NCI-H2029 (cell line): ENCODE measurements at places on chromosomes 7 and 10.
A peak's percentile ranks its signal among the peaks of the same experiment; 100 is the strongest.

- DNase-seq: peak; percentile 68
Measured at GRCh38 chr10:3963191-3963673, 178.2 kb upstream of the KLF6 start.

- DNase-seq: peak; percentile 76
Measured at GRCh38 chr7:141231018-141231792, 157.3 kb downstream of the TMEM178B start.

GRCh38 chr10:77351386-77351785 lies 286.2 kb downstream of the KCNMA1 start:
- no peak for DNase-seq

DNA sequence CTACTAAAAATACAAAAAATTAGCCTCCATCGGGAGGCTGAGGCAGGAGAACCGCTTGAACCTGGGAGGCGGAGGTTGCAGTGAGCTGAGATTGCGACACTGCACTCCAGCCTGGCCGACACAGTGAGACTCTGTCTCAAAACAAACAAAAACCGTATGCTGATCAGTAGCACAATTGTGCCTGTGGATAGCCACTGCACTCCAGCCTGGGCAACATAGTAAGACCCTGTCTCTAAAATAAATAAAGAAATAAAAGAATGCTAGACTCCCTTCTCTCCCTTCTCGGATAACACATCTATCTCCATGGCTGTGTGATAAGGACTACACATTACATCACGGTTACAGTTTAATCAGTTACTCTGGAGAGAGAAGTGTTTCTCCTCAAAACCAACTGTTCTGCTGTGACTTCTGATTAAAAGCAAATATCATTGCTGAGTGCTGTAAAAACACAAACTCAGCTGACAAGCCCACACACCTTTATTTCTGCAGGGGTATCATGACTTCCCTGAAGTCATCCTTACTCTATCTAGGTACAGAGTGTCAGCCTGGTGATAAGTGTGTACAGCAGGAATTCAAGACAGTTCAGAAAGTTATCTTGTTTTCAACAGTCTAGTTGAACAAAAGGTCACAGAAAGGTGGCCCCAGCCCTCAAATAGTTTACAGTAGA lies 5.3 kb upstream of the ARHGAP19 start:
- no peak for DNase-seq

- DNase-seq: no peak
Measured at GRCh38 chr10:21146436-21146789, 249.3 kb upstream of the NEBL start.

DNA sequence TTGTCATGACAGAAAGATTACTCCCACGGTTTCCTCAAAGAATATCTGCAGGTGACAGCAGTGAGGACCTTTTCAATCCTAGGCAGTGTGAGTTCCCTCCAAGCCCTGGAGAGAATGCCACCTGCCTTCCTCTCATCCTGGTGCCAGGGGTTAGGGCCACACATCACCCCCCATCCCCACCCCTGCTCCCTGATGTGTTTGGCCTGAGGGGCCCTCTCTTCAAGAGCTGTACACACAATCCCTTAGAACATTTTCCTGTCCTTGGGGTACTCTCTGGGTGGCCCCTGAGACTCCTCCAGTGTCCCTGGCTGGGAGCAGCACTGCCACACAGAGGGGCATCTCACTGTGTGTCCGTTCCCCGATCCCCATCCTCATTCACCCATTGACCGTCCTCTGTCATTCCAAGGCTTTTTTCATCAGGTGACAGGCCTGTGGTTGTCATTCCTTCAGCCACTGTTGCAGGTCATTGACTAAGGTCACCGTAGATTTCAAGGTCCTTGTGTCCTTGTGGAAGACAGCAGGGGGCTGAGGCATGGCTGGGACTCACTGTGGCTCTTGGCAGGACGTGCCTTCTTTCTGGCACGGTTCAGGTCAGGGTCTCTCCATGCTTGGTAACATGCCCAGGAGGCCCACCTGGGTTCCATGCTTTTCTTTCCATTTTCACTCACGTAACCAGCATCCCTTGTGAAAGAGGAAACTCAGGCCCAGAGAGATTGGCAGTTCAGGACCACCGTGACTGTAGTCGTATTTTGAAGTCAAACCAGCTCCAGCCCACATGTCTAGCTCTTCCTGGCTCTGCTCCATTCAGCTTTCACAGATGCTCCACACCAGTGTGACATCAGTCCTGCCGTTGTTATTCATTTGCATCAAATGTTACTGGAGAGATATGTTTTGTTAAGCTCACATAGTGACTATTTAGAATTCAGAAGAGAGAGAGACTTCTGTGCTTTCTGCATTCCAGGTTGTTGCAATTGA lies 26.8 kb upstream of the BTBD16 start:
- no peak for DNase-seq

DNA sequence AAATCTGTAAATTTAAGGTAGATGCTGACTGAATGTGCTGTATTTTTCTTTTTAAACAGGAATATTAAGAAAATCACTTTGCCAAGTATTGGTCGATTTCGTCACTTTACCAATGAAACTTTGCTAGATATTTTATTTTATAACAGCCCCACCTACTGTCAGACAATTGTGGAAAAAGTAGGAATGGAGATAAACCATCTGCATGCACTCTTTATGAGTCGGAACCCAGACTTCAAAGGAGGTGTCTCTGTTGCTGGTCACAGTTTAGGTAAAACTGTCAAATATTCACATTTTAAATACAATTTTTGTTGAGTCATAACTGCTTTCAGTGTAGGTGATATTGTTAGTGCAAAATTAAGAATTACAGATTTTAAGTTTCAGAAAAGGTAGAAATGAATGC lies 25.2 kb downstream of the SEC23IP start:
- no peak for DNase-seq

DNA sequence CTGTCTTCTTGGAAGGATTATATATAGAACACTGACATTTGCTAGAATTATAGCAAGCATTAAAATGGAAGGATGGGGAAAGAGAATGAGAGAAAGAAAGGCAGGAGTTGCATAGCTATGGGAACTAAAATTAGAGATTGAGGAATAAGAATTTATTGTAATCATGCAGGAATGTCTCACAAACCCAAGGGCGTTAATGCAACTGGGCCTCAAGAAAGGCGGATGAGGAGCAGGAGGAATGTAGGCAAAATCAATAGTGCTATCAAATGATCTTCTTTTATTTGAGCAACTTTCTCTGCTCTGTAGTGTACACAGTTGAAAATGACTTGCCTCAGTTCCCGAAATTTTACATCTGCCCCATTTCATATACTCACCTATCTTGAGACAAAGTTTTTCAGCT lies 1131.8 kb upstream of the GHITM start:
- no peak for DNase-seq

- DNase-seq: no peak
Measured at GRCh38 chr7:95960706-95961244, 188.4 kb downstream of the DYNC1I1 start.

- DNase-seq: no peak
Measured at GRCh38 chr10:45444022-45444421, 70.0 kb downstream of the ALOX5 start.

DNA sequence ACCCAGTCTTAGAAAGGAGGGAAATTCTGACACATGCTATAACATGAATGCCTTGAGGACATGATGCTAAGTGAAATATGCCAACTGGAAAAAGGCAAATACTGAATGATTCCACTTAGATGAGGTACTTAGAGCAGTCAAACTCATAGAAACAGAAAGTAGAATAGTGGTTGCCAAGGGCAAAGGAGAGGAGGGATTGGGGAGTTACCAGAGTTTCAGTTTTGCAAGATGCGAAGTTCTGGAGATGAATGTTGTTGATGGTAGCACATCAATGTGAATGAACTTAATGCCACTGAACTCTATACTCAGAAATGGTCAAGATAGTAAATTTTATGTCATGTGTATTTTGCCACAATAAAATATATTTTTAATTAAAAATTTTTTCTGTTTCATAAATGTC lies 38.9 kb downstream of the DRGX start:
- no peak for DNase-seq

GRCh38 chr7:15607529-15608210 lies 45.9 kb upstream of the AGMO start:
- no peak for DNase-seq

DNA sequence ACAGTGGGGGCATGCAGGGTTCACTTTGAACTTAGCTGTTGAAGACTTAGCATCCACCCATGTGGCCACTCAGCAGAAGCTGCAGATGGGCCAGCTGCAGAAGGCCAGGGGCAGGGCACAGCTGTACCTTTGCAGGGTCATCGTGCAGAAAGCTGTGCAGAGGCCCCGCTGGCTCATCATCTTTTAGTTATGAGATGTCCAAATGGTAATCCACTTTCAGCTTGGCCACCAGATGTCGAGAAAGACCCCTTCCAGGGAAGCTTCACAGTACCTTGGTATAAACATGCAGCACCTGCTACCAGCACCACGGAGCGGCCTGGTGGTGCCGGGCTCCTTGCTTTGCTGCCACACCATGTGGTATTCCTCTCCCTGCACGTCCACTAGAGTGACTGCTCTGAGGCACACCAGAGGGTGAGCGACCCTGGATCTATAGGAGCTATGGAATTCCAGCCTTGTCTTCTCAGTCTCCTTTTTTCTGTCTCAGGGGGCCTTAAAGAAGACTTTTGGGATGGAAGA lies 74.2 kb upstream of the LAMB4 start:
- no peak for DNase-seq

- DNase-seq: no peak
Measured at GRCh38 chr10:34753014-34753757, 61.9 kb downstream of the PARD3 start.

- DNase-seq: peak; percentile 36
Measured at GRCh38 chr7:100435401-100436304, 644 bp downstream of the PPP1R35 start.

- no peak for DNase-seq
Measured at GRCh38 chr10:122390679-122391078, 16.2 kb downstream of the PLEKHA1 start.

DNA sequence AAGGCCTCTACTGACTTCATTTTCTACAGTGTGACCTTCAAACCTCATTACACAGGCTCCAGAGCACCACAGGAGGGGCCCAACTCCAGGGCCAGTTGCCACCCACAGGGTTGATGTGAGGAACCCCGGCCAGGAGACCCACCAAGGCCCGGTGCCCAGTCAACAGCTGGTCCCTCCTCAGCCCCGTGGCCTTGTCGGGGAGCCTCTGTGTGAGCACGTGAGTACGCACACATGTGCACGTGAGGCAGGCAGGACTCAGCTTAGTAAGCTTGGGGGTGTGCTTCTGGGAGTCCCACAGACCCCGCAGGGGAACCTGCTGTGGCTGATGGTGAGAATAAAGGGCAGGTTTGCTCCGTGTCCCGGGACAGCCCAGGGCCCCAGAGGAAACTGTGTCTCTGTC lies 104.5 kb downstream of the VIPR2 start:
- no peak for DNase-seq

DNA sequence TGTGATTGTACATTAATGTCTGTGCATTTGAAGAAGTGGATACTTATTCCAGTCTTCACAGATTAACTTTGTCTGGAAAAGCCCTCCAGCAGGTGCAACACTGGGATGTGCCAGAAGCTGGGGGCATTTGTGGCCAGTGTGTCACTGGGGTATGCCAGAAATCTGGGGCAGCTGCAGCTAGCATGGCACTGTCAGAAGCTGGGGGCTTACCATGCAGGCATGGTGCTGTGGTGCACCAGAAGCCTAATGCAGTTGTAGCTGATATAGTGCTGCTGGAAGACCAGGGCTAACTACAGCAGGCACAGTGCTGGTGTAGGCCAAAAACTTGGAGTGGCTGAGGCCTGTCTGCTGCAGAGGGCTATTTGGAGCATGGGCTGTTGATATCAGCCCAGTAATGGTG lies 270.1 kb downstream of the STK31 start:
- no peak for DNase-seq

DNA sequence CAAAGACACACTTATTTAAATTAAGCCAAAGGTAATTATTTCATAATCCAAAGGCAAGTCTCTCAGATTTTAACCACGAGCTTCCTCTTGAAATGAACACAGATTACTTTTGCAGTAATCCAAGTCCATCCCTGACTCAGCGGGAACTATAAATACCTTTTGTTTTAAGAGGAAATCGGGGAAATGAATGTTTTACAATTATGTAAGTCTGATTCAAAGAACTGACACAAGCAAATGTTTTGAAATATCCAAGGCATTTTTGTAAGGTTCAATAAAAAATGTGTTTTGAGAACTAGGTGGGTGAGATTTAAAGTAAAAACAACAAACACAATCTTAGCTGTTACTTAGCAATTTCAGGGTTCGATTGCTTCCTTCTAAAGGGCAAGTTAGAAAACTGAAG lies 179.8 kb upstream of the ASAH2 start:
- no peak for DNase-seq

DNA sequence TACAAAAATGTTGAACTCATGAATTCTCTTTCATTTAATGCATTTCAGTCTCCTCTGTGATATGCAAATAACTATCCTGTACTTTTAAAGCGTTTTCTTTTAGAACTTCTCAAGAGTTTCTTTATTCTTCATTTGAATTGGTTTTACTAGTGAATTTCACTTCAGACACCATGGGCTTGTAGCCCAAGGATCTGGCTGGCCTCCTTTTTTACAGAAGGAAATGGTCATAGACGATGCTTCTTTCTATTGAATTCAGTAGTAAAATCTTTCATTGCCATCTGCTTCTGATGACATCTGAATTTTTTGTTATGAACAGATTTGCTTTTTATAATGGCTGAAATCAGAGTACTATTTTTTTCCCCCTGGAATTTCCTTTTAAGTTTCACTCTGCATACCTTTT lies 135.2 kb upstream of the ETV1 start:
- DNase-seq: no peak

GRCh38 chr10:103849212-103849877 lies 6.0 kb downstream of the SH3PXD2A start:
- no peak for DNase-seq

DNA sequence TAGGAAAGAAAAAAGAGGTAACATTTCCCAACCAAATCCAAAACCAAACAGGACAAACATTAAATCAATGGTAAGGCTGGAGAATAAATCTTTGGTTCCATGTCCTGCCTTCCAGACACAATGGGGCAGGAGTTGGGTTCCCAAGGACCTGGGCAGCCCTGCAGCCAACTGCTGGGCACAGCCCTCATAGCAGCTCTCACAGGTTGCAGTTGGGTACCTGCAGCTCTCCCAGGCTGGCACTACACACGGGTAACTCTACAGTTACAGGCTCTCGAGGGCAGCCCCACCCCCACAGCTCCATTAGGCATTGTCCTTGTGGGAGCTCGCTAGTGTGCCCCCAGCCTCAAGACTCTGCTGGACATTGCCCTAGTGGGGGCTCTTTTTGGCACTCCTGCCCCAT lies 7.5 kb downstream of the GRB10 start:
- no peak for DNase-seq

DNA sequence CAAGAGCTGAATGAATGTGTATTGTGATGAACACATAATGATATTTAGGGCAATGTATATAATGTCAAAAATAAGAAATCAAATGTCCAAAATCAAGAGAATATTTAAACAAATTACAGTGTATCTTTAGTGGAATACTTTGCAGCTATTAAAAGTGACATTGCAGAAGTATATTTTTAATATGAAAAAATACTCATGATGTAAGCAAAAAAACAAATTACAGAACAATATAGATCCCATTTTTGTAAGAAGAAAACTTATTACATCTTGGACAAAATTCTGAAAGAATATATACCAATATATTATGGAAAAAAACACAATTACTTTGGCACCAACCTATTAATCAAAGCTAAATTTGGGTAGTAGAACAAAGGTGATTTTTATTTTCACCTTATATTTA lies 308.2 kb upstream of the NEBL start:
- no peak for DNase-seq

- no peak for DNase-seq
Measured at GRCh38 chr7:149140831-149141230, 6.4 kb upstream of the ZNF398 start.
